Kidney epithelial cell (primary cell): ENCODE measurements at places on chromosomes 7 and 10. TPM values are rescaled to one million over a fixed set of nuclear protein-coding genes. Genes with fewer than 3 reads are reported as not detected.

The IL6 gene
- total RNA-seq, result 8.5 and 16.2 TPM in 2 replicates

The GPR15LG gene
- not detected in 2 replicates for total RNA-seq

The ZPBP gene
- total RNA-seq, result 0.13 TPM in 1 of 2 replicates, not detected in the other

The ERVW-1 gene
- total RNA-seq, result not detected in 2 replicates

The ADRB1 gene
- 0.04 and 0.21 TPM in 2 replicates for total RNA-seq

The DENND11 gene
- 17.0 and 18.9 TPM in 2 replicates for total RNA-seq

The NUDT13 gene
- 1.8 and 1.9 TPM in 2 replicates for total RNA-seq

The PANK1 gene
- total RNA-seq, result 3.8 and 4.7 TPM in 2 replicates

The JAKMIP3 gene
- not detected in 2 replicates for total RNA-seq

The SPAM1 gene
- not detected in 2 replicates for total RNA-seq

The TMEM139 gene
- 11.9 and 20.5 TPM in 2 replicates for total RNA-seq
